Activated T-cell treated with anti-CD3 and anti-CD28 coated beads for 24 hours (primary cell): ENCODE measurements at places on chromosomes 2 and 18.
A peak's percentile ranks its signal among the peaks of the same experiment; 100 is the strongest.

DNA sequence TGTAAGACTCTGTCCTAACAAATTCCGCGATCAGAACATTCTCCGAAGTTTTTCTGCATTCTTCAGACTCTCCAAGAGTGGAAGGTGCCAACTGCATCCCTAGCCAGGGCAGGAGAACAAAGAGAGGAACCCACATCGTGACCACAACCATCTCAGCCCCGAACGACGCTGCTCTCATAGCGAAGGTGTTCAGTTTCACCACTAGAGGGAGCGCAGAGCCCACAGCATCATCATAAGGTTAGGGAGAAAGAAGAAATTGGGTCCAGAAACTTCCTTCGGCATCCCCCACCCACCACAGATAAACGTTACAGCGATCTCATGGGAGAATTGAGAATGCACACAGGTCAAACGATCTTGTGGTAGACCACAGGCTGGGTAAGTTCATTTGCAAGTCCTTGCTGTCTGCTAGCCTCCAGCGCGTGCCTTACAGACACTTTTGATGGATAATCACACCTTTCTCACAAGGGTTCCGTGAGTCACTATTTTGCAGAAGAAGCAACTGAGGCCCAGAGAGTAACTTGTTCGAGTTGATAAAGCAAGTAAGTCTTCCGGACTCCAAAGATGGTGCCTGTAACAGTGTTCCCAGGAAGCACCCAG lies 53.7 kb upstream of the ARL4C start:
- DNase-seq, result peak; percentile 43

DNA sequence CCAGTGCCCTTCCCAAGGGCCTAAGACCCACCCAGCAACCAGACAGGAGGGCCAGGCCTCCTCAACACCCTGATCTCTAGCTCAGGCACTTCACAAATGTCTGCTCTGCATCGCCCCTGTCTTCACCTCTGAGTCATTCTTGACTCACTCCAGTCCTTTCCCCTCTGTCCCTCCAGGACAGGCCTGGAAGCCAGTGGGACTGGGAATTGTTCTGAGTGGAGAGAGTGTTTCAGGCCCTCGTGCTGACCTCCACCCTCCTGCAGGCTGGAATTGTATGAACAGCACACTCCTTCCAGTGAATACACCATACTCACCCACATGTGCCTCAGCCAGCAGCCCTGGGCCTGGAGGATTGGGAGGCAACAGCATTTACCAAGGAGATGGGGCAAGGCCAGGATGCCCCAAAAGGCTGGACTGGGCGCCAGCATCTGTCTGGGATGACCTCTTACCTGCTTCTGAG lies 304.2 kb downstream of the CYP26B1 start:
- no peak for DNase-seq

GRCh38 chr2:182101263-182101662 lies 115.6 kb downstream of the PPP1R1C start:
- no peak for DNase-seq

DNA sequence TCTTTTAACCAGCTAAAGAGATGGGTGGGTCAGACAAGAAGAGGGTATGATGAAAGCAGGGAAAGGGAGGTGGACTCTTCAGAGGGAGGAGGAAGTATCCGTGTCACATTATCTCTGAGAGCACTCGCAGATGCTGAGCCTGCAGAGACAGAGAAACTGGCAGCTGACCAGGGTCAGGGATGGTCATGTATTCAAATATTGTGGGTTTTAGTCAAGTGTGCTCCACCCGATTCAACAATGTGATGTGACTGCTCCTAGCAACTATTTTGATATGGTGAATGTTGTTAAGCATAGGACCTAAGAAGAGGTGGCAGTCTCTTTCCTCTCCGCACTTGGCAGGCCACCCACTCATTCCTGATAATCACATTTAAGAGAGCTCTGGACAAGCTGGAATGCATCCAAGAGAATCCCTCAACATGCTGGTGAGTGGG lies 1.3 kb upstream of the CLIP4 start:
- no peak for DNase-seq

DNA sequence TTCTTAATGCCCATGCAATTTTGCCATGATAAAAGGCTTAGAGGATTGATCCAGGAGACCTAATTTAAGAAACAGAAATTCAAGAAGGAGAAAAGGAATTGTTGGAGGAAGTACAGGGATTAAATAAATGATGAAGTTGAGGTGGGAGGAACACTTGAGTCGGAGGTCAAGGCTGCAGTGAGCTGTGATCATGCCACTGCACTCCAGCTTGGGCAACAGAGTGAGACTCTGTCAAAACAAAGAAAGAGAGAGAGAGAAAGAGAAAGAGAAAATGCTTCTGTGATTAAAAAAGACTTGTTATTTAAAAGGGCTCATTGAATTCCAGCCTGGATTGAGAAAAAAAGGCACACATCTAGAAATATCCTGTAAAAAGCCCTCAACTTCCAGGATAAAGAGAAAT lies 123.2 kb downstream of the B3GNT2 start:
- DNase-seq, result no peak

DNA sequence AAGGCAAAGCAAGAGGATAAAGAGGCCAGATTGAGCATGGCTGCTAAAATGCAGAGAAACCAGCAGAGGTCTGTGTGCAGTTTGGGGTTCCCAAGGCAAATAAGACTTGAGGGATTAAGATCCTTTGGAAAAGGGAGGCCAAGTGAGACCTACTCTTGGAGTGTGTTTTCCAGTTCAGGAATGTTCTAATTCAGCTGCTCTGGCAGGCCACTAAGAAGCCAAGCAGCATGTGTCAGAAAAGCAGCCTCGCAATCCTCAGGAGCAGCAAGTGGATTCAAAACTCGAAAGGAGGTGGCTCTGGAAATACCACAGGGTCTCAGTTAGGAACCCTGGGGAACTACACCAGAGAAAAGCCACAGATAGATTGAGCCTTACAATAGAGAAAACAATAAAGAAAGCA lies 569.2 kb downstream of the METTL4 start:
- no peak for DNase-seq
